ENCODE measurements at places on chromosomes 7 and 10. TPM values are rescaled to one million over a fixed set of nuclear protein-coding genes. Genes with fewer than 3 reads are reported as not detected.

AEBP1 gene
- 19.0 TPM for total RNA-seq

GIMAP4 gene
- 198 TPM for total RNA-seq

POU6F2 gene
- total RNA-seq: not detected

PRKAR2B gene
- 0.25 TPM for total RNA-seq

HOXA9 gene
- not detected for total RNA-seq

IFIT1B gene
- not detected for total RNA-seq

COL17A1 gene
- not detected for total RNA-seq

BZW2 gene
- total RNA-seq: 53.6 TPM

HOXA13 gene
- total RNA-seq: not detected

FLNC gene
- total RNA-seq: not detected

CAV1 gene
- total RNA-seq: not detected
